Kidney glomerular epithelial cell (primary cell): ENCODE measurements at places on chromosomes 13 and 19.

DNA sequence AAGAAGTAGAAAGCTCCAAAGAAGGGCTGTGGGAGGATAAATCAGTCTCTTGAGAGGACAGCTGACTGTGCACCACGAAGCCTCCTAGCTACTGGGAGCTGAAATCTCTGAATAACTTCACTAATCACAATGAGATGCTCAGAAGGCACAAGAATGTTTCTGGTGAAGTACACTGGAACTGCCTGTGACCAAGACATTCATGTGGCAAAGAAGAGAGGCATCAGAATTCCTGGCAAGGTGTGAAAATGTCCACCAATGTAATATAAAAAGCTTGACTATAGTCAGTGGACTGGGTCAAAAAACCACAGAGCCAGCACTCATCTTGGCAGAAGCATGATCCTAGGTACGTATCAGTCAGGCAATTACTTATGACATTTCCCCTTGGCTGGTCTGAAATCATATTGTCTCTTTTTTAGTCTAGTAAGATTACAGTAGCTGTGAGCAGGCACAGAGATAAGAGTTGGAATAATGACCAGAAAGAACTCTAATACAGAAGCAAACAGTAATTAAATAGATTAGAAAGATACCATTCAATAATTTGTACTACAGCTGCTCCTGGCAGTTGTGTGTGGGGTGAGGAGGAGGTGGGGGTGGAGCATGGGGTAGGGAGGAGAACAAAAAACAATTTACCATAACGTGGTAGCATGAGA is 434.7 kb downstream of the DIAPH3 start:
- DNase-seq: no peak

- no peak for DNase-seq
These were observed 7.9 kb upstream of the ZNF606 start for GRCh38 chr19:58010507-58010906.

- DNase-seq: no peak
These were observed 9.1 kb downstream of the ZNF610 start for GRCh38 chr19:52345162-52345561.

DNA sequence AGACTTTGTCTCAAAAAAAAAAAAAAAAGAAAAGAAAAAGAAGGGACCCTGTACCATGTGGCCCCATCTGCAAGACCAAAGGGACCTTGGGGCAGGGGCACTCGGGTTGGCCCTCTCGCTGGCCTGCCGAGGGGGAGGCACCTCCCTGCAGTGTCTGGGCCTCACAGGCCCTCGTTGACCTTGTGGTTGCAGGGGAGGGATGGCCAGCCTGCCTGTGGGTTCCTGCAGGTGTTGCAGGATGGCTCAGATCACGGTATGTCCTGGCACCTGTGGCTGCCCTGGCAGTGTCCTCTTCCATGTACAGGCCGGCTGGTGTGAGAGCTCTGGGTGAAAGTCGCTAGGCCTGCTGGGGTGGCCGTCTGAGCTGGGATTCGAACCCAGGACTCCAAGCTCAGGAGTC is 4.7 kb upstream of the PGLS start:
- DNase-seq: no peak
